ENCODE measurements at places on chromosomes 3 and 15.
A peak's percentile ranks its signal among the peaks of the same experiment; 100 is the strongest.

DNA sequence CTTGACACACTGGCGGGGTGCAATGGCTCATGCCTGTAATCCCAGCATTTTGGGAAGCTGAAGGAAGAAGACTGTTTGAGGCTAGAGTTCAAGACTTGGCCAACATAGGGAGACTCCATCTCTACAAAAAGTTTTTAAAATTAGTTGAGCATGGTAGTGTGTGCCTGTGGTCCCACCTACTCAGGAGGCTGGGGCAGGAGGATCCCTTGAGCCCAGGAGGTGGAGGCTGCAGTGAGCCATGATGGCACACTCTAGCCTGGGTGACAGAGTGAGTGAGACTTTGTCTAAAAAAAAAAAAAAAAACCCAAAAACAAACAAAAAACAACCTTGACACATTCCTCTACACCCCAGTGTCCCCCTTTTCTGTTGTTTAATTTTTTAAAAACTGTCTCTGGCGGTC lies 4.0 kb upstream of the ITPKA start:
- no peak for DNase-seq

GRCh38 chr3:51879937-51880336 lies 4.5 kb upstream of the IQCF5 start:
- no peak for DNase-seq

DNA sequence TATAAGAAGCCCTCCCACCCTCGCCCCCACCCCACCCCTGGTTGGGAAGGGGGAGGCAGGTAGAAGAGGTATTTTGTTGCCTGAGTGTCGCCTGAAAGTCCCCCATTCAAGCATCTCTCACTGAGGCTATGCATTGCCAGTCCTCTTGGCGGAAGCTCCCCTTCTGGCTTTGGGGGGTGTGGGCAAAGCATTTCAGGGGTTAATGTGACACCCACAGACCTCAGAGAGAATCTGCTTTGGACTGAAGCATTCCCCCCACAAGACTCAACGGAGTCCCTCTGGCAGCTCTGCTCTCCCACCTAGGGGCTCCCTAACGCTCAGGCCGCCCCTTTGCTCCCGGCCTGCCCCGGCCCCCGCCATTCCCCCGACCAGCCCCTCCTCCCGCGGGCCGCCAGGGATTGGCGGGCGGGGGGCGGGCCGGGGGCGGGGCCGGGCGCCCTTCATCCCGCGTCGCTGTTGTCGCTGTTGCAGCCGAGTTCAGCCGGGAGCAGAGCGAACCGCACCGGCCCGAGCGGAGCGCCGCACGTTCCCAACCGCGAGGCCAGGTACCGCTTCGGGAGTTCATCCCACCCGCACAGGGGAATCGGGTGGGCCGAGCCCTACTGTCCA lies at the start of gene SLC38A3:
Gene SLC38A3, plus strand, starts transcription at position 468 of the 609 bp plus-strand sequence. CDS start 8,929 bp downstream, outside the sequence.
- peak; percentile 82 for DNase-seq

- DNase-seq, result peak; percentile 53
Observed at GRCh38 chr15:48006031-48006511, 114.7 kb upstream of the SLC24A5 start.

GRCh38 chr15:60971732-60972131 lies 257.4 kb downstream of the RORA start:
- no peak for DNase-seq

- no peak for DNase-seq
Observed at GRCh38 chr3:148307443-148307843, 390.3 kb upstream of the AGTR1 start.

DNA sequence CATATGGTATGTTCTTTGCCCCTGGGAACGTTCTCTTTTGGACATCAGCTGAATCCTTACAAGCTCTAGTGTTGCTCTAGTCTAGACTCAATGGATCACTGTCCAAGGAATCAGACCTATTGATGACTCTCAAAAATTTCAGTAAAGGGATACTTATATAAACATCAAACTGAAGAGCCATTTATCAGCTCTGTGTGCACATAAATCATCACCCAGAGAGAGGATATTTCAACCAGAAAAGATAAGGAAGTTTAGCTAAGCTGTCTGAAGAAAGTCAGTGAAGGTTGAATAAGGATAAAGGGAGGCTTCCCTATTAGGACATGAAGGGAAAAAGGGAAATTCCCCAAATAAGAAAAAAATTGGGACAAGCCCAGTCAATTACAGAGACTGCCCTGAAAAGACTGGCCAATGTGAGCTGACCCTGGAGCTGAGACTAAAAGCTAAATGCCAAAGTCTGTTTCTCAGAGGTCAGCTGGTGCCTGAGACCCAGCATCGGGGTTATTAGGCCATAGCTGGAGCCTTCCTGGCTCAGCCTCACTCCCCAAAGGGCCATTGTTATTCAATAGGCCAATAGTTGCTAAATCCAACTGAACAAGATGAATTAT lies 424.1 kb upstream of the THBS1 start:
- no peak for DNase-seq

DNA sequence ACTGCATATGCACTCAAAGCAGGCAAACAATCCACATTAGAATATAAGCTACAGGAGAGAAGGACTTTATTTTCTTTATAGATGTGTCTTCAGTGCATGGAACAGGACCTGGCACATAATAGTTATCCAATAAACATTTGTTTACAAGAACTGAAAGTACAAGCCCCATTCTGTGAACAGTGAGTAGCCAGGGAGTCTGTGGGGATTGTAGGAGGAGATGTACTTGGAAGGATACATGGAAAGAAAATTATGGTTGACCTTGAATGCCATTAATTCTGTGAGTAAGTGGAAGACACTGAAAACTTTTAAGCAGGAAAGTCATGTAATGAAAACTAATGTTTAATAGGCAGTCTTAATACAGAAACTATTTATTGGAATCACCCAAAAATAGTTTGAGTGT lies 28.3 kb downstream of the MASP1 start:
- no peak for DNase-seq

GRCh38 chr3:124221422-124221821 lies 229.5 kb upstream of the ROPN1 start:
- no peak for DNase-seq

- DNase-seq, result no peak
Observed at GRCh38 chr3:49813497-49814174, at the start of gene UBA7. Gene UBA7 (minus strand): TSS chr3:49813953. CDS start chr3:49813787, 166 bp downstream.
